Skin of body (tissue), 3 donors: ENCODE measurements at places on chromosomes 7 and 10. TPM values are rescaled to one million over a fixed set of nuclear protein-coding genes. Genes with fewer than 3 reads are reported as not detected.

DNA sequence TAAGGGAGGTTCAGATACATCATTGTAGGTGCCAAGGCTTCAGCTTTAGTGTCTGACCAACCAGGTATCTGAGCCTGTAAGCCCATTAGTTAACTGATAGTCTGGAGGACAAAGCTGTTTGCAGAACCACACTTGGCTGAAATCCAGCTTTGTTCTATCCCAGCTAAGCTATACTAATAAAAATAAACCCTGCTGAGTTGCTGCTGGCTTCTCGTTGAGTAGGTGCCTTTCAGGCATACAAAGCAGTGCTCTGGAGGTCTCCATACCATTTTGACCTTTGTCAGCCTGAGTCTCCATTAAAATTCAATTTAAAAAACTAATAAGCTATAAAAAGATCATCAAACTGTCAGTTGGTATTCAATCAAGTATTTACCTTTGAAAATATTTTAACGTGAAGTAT is 22.0 kb downstream of the CDCA7L start:
- DNase-seq, result no peak

DNA sequence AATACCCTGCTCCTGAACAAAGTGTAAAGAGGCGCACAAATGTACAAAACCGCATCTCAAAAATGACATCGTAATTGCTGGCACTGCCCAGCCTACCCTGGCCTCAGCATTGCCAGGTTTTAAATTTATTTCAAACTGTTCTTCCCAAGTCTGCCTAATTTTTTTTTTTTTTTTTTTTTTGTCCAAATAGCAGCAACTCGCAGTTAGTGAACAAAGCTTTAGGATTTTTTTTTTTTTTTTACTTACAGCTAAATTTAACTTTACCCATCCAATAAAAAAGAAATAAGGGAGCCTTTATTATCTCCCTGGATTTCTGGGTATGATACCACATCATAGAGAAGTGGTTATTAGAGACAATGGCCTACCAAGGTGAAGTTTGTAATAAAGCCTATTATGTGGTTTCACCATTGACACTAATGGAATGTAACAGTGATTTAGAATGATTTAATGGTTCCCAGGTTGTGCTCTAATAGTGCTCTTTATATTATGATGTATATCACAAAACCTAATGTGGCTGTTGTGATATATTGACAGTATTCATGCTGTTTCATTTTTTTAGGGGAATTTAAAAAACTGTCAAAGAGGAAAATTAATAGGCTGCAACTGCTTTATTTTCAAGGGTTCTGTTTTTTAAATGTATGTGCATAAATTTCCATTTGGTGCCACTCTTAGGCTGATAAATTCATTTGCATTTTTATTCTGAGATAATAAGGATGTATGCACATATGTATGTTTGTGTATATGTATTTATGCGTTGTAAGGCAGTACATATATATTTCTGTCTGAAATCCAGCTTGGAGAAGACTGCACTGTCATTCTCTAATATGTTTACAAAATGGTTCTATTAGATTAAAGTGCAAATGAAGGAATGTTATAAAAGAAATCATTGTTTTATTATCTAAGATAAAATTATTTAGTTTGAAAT is 309.0 kb downstream of the TFEC start:
- DNase-seq, result no peak

DNA sequence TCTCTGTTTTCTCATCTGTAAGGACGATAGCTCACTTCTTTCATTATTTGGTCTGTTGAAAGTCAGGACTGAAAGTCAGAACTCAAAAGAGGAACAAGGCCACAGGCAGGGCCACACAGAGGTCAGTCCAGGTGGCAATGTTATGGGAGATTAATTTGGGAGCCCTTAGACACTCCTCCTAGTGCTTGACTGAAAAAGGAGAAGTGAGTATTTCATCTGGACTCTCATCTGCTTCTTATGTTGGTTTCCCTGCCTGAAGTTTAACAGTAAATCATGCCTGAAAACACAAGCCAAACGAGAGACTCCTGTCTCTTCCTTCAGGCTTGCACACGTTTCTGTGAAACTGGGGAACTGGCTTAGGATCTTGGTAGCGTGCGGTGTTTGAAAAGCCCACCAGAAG is 248.5 kb downstream of the BUB3 start:
- DNase-seq, result no peak

DNA sequence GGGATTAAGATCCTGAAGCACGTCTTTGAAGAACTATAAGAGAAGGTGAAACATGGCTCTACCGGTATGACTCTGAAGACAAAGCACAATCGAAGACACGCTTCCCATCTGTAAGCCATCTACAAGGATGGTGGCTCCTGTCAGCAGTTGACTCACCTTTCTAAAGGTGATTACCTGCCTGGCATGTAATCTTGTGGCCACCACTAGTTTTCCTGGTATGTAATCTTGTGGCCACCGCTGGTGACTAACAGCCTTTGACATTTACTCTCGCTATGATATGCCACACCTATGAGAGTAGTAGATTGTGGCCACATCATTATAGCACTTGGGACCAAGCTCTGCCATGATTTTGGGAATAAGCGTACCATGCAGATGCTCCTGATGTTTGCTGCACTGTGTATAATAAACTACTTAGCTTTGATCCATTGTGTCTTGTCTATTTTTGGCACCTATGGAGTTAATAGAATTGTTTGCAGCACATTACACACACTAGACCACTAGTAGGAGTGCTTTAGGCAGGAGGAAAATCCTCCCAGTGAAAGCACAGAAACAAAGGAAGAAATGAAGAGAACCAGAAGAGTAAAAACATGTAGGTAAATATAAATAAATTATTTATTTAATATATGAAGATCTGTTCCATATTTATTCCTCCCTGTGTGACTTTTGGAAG is 59.8 kb downstream of the VAX1 start:
- DNase-seq, result no peak

- no peak for DNase-seq
Measured at GRCh38 chr7:27200761-27201579, 1.1 kb upstream of the HOXA13 start.

GRCh38 chr7:123995617-123996326 is 37.1 kb downstream of the TMEM229A start:
- DNase-seq, result no peak

The TFR2 gene
- 1.4 TPM for total RNA-seq
